ENCODE measurements at places on chromosomes 1 and 21. TPM values are rescaled to one million over a fixed set of nuclear protein-coding genes. Genes with fewer than 3 reads are reported as not detected.

- DNase-seq: no peak
Observed at GRCh38 chr1:157403608-157404007, 148.7 kb downstream of the FCRL5 start.

DNA sequence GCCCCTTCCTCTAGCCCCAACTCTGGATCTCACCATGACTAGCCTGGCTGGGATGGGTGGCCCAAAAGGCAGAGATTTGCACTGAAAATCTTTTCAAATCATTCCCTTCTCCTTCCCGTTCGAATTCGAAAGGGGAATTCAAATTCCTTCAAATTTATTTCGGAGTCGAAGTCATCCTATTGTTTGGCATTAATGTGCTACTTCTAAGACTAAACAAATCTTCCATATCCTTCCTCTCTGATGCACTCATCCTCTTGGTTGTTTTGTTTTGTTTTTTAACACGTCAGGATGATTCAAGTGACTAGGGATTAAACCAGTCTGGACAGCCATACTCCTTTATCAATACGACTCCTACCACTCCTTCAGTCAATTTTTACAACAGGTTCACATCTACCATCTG lies 95.5 kb upstream of the SGIP1 start:
- DNase-seq: no peak

GRCh38 chr1:27542463-27543273 lies 52.7 kb upstream of the WASF2 start:
- no peak for DNase-seq

DNA sequence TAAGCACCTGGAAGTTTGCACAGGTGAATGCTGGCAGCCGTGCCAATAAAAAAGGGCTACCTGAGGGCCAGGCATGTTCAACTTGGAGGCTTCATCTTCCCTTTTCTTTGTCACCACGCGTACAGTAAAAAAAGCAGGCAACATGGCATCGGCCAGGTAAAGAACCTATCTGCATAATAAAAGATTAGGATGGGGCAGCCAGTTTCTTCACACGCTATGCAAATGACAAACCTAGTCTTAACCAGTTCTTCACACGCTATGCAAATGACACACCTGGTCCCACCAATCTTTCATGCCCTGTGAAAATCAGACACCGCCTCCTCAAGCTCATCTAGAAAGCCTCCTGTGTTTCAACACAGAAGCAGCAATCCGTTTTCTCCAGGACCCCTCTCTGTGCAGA lies 413.4 kb downstream of the HLX start:
- no peak for DNase-seq

DNA sequence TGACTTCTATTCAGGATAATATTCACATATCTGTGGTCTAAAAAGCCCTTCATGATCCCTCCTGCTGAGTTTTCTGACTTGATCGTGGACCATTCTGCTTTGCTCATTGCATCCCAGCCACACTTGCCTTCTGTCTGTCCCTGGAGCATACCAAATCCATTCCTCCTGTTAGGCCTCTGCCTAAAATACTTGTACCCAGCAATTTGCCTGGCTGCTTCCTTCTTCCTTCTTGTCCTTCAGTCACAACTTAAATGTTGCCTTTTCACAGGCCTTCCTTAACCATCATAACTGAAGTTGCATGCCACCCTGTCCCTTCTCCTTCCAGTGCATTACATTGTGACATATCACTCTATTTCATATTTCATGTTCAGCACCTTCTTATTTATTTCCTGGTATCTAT lies 4.3 kb downstream of the CR2 start:
- no peak for DNase-seq

OVAAL gene
- total RNA-seq: not detected

RSPO1 gene
- not detected for total RNA-seq
